Activated T-cell treated with anti-CD3 and anti-CD28 coated beads, Interleukin-2, amount 50 U/mL, for 48 hours (primary cell): ENCODE measurements at places on chromosomes 3 and 15.

DNA sequence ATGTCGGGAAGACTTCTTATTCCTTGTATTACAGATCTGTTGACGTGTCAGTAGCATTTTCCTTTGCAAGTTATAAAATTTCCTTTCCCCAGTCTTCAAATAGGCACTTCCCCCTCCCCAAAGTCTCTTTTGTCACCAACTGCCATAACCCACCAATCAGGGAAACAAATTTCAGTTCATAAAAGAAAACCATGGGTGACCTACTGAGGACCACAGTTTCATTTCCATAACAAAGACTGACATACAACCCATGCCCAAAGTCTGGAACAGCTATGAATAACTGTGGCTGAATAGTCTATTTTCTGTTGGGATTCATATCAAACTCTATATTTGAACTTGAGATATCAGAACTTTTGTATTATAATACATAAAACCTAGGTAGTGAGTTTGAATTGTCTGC lies 307.8 kb downstream of the KBTBD8 start:
- no peak for DNase-seq

GRCh38 chr3:197746209-197746608 lies 3.5 kb upstream of the FYTTD1 start:
- no peak for DNase-seq

DNA sequence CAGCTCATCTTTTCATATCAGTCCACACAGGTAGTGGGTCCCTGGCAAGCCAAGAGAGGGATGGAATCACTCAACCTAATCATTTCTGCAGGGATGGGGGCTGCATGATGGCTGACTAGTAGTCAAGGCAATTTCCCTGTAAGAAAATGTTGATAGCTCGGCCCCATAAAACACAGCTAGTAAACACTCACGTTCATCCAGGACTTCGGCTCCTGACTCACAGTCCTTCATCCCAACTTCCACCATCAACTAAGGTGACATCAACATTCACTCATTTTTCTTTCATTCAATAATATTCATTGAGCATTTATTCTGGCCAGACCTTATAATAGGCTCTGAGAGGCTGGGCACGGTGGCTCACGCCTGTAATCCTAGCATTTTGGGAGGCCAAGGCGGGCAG lies 4.4 kb upstream of the ACAP2 start:
- no peak for DNase-seq

- peak; percentile 54 for DNase-seq
These were observed 180.0 kb downstream of the CD47 start for GRCh38 chr3:107910713-107911259.

- no peak for DNase-seq
These were observed 33.0 kb downstream of the FBXL22 start for GRCh38 chr15:63630036-63630751.

DNA sequence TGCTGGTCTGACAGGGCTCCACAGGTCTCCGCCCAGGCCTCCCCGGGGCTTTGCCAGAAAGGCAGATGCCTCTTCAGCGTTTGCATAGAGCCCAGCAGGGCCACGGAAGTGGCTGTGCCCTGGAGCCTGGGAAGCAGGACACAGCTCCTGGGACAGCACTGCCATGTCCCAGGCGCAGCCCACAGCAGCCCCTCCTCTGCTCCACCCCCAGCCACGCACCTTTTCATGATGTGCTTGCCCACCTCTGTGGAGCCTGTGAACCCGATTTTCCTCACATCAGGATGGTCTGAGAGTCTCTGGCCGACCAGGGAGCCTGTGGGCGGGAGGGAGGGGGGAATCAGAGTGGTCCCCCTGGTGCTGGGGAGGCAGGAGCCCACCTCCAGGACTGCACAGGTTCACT lies 33.9 kb upstream of the SLC41A3 start:
- DNase-seq, result peak; percentile 3

- no peak for DNase-seq
These were observed 14.5 kb upstream of the ABTB1 start for GRCh38 chr3:127658234-127658633.
